GM23248 (cell line): ENCODE measurements at places on chromosomes 5 and 9. TPM values are rescaled to one million over a fixed set of nuclear protein-coding genes. Genes with fewer than 3 reads are reported as not detected.
A peak's percentile ranks its signal among the peaks of the same experiment; 100 is the strongest.

- no peaks in the 10 kb centered on the region for H3K4me1 ChIP-seq
- no peaks in the 10 kb centered on the region for H3K36me3 ChIP-seq
- no peak overlapping the region for H3K4me3 ChIP-seq
Observed at GRCh38 chr5:171712616-171713015, 73.0 kb upstream of the SMIM23 start.

- 0 out of 2 replicates have a peak, but pooled peaks cover 5% of the 10 kb centered on the region for H3K27me3 ChIP-seq
- no peak overlapping the region for H3K27ac ChIP-seq
- peaks cover 10% of the 10 kb centered on the region for H3K4me1 ChIP-seq
- no peak for DNase-seq
Observed at GRCh38 chr5:148809781-148810524, 16.5 kb upstream of the ADRB2 start.

DNA sequence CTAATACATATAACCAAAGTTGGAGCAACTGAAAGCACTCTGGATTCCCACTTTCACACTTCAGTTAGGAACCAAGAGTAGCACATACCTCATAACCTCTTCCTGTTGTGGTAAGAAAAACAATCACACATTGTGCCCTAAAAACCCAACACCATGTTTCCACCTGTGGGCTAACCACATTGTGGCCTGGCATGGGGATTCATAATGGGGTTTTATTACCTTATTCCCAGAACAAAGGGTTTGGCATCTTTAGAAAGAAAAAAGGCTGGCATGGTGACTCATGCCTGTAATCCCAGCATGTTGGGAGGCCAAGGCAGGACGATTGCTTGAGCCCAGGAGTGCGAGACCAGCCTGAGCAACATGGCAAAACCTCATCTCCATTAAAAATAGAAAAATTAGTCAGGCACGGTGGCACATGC is 60.6 kb downstream of the HSD17B3 start:
- H3K27me3 ChIP-seq, result no peaks in the 10 kb centered on the region; the same call in 1 of the 2 replicates
- H3K27ac ChIP-seq, result no peak overlapping the region
- DNase-seq, result no peak
- H3K4me1 ChIP-seq, result no peaks in the 10 kb centered on the region
- H3K4me3 ChIP-seq, result no peak overlapping the region
- H3K36me3 ChIP-seq, result no peaks in the 10 kb centered on the region

- H3K4me1 ChIP-seq, result no peaks in the 10 kb centered on the region
- DNase-seq, result peak; percentile 73
- no peak overlapping the region for H3K27ac ChIP-seq
- no peak overlapping the region for H3K4me3 ChIP-seq
- H3K36me3 ChIP-seq, result no peaks in the 10 kb centered on the region
Observed at GRCh38 chr5:43874772-43875171, 271.8 kb downstream of the NNT start.

DNA sequence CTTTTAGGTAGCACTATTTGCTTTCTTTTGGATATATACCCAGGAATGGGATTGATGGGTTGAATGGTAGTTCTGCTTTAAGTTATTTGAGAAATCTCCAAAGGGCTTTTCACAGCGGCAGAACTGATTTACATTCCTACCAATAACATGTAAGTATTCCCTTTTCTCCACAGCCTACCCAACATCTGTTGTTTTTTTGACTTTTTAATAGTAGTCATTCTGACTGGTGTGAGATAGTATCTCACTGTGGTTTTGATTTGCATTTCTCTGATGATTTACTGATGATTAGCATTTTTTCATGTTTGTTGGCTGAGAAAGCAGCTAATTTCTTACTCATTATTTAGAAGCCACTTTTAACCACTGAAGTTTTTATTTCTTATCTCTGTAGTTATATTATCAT is 221.1 kb upstream of the ACTBL2 start:
- H3K27ac ChIP-seq, result no peak overlapping the region
- no peaks in the 10 kb centered on the region for H3K4me1 ChIP-seq
- no peaks in the 10 kb centered on the region for H3K27me3 ChIP-seq
- no peaks in the 10 kb centered on the region for H3K36me3 ChIP-seq

- no peaks in the 10 kb centered on the region for H3K36me3 ChIP-seq
- H3K27ac ChIP-seq, result peak overlapping the region; percentile 76
- DNase-seq, result peak; percentile 71
- peak overlapping the region; percentile 17; the same call in 1 of the 2 replicates for H3K4me3 ChIP-seq
- H3K4me1 ChIP-seq, result peaks cover 46% of the 10 kb centered on the region
- no peaks in the 10 kb centered on the region for H3K27me3 ChIP-seq
Observed at GRCh38 chr9:118575341-118576070, 793.7 kb downstream of the BRINP1 start.

DNA sequence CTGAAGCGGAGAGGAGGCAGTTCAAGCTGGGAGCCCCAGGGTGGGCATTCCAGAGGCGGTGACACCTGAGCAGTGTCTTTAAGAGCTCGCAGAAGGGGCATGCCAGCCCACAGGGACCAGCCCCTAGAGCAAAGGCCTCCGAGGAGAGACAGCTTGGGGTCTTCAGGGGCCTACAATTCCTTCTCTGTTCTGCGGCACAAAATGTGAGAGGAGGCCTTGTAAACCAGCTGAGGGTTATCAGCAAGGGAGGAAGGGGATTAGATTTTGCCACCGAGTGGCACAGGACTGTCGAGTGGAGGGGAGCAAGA is 505 bp upstream of the SIGMAR1 start:
- H3K36me3 ChIP-seq, result no peaks in the 10 kb centered on the region
- H3K4me1 ChIP-seq, result peaks cover 9% of the 10 kb centered on the region
- H3K4me3 ChIP-seq, result peak overlapping the region; percentile 79
- H3K27ac ChIP-seq, result peak overlapping the region; percentile 48; the same call in 1 of the 2 replicates
- no peaks in the 10 kb centered on the region for H3K27me3 ChIP-seq

- no peak overlapping the region for H3K27ac ChIP-seq
- no peaks in the 10 kb centered on the region for H3K27me3 ChIP-seq
- no peak for DNase-seq
- H3K4me3 ChIP-seq, result no peak overlapping the region
- H3K4me1 ChIP-seq, result peaks cover 28% of the 10 kb centered on the region
Observed at GRCh38 chr5:59591162-59591561, 302.4 kb downstream of the PDE4D start.

- no peak overlapping the region for H3K4me3 ChIP-seq
- peaks cover 46% of the 10 kb centered on the region for H3K4me1 ChIP-seq
- H3K27ac ChIP-seq, result no peak overlapping the region
- H3K36me3 ChIP-seq, result no peaks in the 10 kb centered on the region
- no peak for DNase-seq
- H3K27me3 ChIP-seq, result no peaks in the 10 kb centered on the region
Observed at GRCh38 chr5:73317523-73317922, 131.1 kb downstream of the FOXD1 start.

DNA sequence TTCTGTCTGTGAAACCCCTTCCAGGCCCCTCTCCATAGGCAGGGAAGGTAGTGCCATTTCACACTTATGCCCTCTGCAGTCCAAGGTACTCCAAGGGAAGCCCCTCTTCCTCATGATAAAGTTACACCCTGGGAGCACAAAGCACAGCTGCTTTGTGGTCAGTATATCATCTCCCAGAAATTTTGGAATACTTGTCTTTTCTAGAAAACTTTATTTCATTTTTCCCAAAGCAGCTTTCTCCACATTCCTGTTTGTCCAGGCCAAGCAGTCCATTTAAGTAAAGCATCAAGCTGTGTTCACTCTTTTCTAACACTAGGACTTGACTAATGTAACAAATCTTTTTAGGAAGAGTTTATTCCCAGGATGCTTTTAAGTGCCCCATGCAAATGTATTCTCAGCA is 371.8 kb upstream of the RGMB start:
- H3K4me3 ChIP-seq, result no peak overlapping the region
- H3K27ac ChIP-seq, result peak overlapping the region; percentile 47; the same call in 1 of the 2 replicates
- no peaks in the 10 kb centered on the region for H3K27me3 ChIP-seq
- no peaks in the 10 kb centered on the region for H3K36me3 ChIP-seq
- H3K4me1 ChIP-seq, result peaks cover 38% of the 10 kb centered on the region
- peak; percentile 27 for DNase-seq

DNA sequence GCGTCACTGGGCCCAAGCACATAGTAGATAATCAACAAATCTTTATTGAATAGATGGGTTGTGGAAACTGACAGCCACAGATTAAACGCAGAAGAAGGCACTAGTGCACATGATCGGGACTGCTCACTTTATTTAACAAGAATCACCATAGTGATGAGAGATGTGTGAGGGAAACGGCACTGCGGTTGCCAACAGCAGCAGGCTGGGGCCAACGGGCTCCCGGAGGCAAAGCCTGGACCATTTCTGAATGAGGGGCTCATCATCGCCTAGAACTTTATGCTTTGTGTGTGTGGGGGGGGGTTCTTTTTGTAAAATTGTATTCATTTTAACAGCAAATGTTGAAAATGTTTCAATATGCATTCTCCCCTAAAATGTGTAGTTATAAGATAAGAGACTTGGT is 61.9 kb upstream of the RUFY1 start:
- H3K27ac ChIP-seq, result no peak overlapping the region
- H3K27me3 ChIP-seq, result no peaks in the 10 kb centered on the region
- no peak overlapping the region for H3K4me3 ChIP-seq
- DNase-seq, result peak; percentile 36
- no peaks in the 10 kb centered on the region for H3K4me1 ChIP-seq

DNA sequence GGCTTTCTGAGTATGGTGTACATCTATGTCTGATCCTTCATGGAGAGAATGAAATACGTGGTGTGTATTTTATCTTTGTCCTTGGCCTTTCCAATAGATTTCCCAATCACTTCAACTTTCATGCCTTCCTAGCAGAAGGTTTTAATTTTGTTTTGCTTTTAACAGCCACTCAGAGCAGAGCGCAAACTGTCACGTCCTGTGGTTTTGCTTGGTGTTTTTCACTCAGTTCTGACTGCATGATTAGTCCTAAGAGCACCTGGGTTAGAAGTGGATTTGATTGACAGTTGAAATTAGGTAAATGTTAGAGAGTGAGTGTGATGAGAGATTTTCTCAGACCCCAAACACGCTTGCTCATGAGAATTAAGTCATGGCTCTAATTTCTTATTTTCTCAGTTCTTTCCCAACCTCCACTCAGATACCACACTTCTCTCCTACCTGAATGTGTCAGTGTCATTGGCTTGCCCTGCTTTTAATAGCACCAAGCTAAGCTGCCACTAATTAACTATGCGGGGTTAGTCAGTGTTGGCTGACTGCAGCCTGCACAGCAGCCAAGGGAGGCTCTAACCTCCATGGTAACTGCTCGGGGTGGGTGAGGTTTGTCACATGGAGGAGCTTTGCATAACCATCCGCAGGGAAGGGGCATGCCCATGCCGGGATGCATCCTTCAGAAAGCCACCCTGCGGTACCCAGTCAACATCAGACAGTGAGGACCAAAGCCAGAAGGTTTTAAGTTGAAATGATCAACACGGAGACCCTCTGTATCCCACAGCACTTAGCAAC is 173.4 kb downstream of the NR3C1 start:
- H3K36me3 ChIP-seq, result no peaks in the 10 kb centered on the region
- peaks cover 28% of the 10 kb centered on the region for H3K4me1 ChIP-seq
- H3K27me3 ChIP-seq, result no peaks in the 10 kb centered on the region
- H3K4me3 ChIP-seq, result peak overlapping the region; percentile 18
- DNase-seq, result peak; percentile 74

DNA sequence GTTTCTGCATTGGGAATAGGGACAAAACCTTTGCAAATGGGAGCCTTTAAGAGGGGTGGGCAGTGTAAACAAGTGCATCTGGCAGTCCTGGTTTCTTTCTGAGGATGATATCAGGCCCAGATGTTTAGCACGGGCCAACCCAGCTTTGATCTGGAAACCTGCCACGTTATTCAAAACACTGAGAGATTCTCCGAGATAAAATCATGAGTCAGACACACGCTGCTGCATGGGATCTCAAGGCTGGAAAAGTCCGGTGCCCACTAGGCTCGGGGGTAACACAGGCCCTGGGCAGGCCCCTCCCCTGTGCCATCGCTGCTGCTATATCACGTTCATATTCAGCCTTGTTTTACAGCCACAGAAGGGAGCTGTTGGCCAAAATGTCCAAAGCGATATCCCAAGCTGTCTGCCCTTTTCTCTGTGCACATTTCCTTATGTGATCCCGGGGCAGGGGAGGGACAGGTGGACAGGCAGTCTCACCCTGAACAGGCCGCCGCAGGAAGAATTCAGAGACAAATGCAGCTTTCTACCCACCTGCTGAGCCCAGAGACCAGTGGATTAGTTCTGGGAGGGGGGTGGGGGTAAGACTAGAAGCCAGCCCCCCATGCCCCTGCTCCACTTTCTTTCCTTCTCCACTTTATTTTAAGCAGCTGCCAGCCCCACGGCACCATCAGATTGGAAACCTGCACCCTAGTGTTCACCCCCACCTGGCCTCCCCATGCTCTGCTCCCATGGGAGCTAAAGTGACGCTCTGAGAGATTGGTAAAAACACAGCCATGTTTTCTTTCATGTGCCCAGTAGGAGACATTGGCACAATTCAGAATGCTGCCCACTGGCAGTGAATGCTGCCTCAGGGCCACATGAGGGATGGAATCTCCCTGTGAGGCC is 63.1 kb downstream of the TMOD1 start:
- no peaks in the 10 kb centered on the region for H3K4me1 ChIP-seq
- peak; percentile 71 for DNase-seq
- H3K27ac ChIP-seq, result no peak overlapping the region
- H3K36me3 ChIP-seq, result no peaks in the 10 kb centered on the region
- no peak overlapping the region for H3K4me3 ChIP-seq

- DNase-seq, result no peak
- H3K36me3 ChIP-seq, result no peaks in the 10 kb centered on the region
- H3K4me1 ChIP-seq, result peaks cover 7% of the 10 kb centered on the region; the same call in 1 of the 2 replicates
- peaks cover 42% of the 10 kb centered on the region for H3K27me3 ChIP-seq
Observed at GRCh38 chr5:91058575-91058974, 324.5 kb downstream of the ARRDC3 start.

GRCh38 chr5:73545403-73545779 is 20.0 kb downstream of the ANKRA2 start:
- DNase-seq, result no peak
- peaks cover 2% of the 10 kb centered on the region for H3K4me1 ChIP-seq
- no peak overlapping the region for H3K27ac ChIP-seq
- no peaks in the 10 kb centered on the region for H3K27me3 ChIP-seq
- no peak overlapping the region for H3K4me3 ChIP-seq

DNA sequence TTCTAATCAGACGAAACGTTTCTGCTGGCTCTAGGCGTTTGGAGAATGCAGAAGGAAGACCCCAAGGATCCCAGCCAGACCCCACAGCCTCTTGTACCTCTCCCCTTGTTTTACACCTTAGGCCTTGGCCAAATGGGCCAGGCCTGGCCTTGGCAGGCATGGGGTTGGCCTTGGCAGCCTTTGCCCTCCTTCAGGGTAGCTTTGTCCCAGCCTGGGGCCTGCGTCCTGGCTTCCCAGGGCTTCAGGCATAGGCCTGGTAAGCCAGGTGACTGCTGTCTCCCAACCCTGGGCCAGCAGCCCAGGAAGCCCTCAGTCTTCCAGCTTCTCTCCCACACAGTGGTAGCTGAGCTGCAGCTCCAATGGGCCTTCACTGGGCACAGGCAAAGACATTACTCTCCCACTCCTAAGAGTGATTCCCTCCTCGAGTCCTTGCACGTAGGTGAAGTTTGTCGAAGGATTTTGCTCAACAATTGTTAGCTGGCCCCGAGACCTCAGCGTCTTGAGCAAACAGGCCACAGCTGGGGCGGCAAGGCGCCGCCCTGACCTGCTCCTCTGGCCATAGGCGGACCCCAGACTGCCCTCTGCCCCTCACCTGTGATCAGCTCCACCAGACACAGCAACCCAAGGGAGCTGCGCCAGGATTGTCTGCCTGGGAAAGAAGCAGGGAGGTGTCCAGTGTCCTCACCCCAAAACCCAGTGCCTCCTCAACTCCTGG is 1.1 kb upstream of the PITX1 start:
- no peaks in the 10 kb centered on the region for H3K36me3 ChIP-seq
- no peaks in the 10 kb centered on the region; the same call in 1 of the 2 replicates for H3K4me1 ChIP-seq
- no peak overlapping the region for H3K27ac ChIP-seq
- H3K4me3 ChIP-seq, result no peak overlapping the region
- DNase-seq, result no peak

Gene TPPP
- total RNA-seq, result 0.13 TPM in 1 of 2 replicates, not detected in the other

Gene NUTM2G
- total RNA-seq, result not detected in 2 replicates

Gene ZSWIM6
- 3.9 and 4.8 TPM in 2 replicates for total RNA-seq

Gene MARCOL
- not detected in 2 replicates for total RNA-seq

Gene ANKRD18B
- total RNA-seq, result 0.11 TPM in 1 of 2 replicates, not detected in the other

Gene PCDHB10
- total RNA-seq, result 1.3 and 2.9 TPM in 2 replicates

Gene HTR4
- total RNA-seq, result not detected in 2 replicates

Gene TMEFF1
- total RNA-seq, result 0.43 and 4.4 TPM in 2 replicates

Gene SLC36A2
- not detected in 2 replicates for total RNA-seq

Gene ZFP2
- 1.8 and 2.5 TPM in 2 replicates for total RNA-seq
